ENCODE measurements at places on chromosomes 4 and X. TPM values are rescaled to one million over a fixed set of nuclear protein-coding genes. Genes with fewer than 3 reads are reported as not detected.

Gene TLR2
- total RNA-seq, result 2.1 TPM

Gene DMRTC1
- not detected for total RNA-seq

Gene PABPC1L2A
- 1.4 TPM for total RNA-seq

Gene CPLX1
- total RNA-seq, result 0.97 TPM

Gene C1QTNF7
- not detected for total RNA-seq

All from GM23338 (cell line).